Colonic mucosa (tissue), 4 donors: ENCODE measurements at places on chromosomes 11 and 22. TPM values are rescaled to one million over a fixed set of nuclear protein-coding genes. Genes with fewer than 3 reads are reported as not detected.

CSRP3 gene
- total RNA-seq, result not detected

OR4A16 gene
- not detected for total RNA-seq

PDE3B gene
- 21.5 TPM for total RNA-seq

APOBEC3B gene
- total RNA-seq, result 9.3 TPM

MRGPRX3 gene
- total RNA-seq, result not detected
